ENCODE measurements at places on chromosomes 11 and 22.

DNA sequence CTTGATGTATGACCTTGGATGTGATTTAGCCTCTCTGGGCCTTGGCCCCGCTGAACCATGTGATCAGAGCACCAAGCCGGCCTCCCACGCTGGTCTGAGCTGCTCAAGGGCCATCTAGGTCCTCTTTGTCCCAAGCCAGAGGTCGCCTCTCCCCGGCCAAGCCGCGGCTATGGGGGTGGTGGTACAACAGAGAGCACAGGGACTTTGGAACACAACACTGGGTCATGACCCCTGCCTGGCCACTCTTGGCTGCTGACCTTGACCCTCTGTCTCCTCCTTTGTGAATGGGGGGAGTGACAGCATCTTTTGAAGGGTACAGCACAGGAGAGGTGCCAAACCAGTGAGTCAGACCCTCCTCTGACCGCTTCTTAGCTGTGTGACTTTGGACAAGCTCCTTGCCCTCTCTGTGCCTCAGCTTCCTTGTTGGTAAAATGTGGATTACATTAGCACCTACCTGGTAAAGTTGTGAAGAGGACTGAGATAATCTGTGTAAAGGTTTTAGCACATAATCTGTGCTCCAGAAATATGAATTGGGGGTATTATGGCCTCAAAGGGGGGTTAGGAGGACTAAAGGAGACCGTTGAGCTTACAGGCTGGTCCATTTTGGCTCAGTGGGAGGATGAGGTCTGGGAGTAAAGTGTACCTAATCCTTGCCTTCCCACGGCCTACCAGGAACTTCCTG, 4.7 kb downstream of the SCYL1 start:
- no peak for DNase-seq

- DNase-seq: no peak
Measured at GRCh38 chr11:7846003-7846402, 49.3 kb upstream of the OR5P2 start.

- no peak for DNase-seq
Measured at GRCh38 chr22:42639541-42640241, 710 bp downstream of the ATP5MGL start.

DNA sequence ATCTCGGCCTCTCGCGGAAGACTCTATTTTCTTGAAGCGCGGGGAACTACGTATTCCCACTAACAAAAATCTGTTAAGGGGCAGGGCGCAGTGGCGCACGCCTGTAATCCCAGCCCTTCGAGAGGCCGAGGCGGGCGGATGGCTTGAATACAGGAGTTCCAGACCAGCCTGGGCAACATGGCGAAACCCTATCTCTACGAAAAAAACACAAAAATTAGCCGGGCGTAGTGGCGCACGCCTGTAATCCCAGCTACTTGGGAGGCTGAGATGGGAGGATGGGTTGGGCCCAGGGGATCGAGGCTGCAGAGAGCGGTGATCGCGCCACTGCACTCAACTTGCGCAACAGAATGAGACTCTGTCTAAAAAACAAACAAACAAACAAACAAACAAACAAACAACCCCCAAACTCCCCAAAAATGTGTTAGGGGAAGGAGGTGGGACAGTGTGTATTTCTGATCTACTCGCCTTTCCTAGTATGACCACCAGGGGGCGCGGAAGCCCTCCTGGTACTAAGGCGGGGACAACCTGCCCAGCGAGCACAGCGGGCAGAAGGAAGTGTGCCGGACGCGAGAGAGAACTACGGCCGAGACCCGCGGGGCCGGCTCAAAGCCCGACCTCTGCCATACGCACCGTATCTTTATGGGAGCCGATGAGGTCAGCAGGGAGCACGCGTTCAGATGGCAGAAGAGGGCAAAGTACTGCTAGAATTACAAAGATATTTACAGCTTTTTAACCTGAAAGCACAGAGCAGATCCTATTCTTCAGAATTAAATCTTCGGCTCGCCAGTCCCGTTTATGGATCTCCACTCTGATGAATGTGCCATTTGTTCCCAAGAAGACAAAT, 1.3 kb upstream of the STX3 start:
- peak; percentile 88 for DNase-seq

DNA sequence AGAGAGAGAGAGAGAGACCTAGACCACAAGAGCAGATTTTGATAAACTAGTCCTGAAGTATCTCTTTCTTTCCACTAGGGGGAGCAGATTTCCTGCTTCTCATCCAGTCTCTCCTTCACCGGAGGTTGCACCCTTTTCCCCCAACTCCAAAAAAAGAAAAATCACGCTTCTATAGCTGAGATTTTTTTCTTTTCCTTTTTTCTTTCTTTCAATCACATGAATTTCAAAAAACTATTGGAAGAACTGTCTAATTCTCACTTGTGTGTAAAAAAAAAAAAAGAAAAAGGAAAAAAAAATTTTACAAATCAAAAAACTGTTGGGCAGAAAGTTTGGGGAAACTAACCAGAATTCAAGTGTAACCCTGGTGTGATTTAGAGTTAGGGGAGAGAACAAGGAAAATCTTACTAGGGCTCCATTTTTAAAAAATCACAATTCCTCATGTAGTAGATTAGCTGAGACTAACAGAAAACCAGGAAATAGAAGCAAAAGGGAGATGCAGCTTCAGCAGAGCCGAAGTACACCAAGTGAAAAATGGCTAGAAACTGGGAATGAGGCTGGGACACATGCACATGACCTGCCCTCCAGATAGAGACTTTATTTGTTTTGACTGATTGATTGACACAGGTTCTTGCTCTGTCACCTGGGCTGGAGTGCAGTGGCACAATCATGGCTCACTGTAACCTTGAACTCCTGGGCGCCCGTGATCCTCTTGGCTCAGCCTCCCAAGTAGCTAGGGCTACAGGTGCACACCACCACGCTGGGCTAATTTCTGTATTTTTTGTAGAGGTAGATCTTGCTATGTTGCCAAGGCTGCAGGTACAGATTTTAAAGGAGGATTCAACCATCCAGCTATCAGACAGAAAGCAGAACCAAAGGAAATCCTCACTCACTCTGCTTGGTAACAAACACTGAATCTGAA, 27.1 kb downstream of the SDHD start:
- no peak for DNase-seq

Data from activated CD4-positive, alpha-beta T cell treated with anti-CD3 and anti-CD28 coated beads for 48 hours (primary cell).